DMS79 (cell line): ENCODE measurements at places on chromosomes 3 and 15.

GRCh38 chr15:31255732-31256377 lies 70.8 kb upstream of the KLF13 start:
- no peak for DNase-seq

- no peak for DNase-seq
These were observed 439.2 kb downstream of the MCTP2 start for GRCh38 chr15:94670438-94671034.

DNA sequence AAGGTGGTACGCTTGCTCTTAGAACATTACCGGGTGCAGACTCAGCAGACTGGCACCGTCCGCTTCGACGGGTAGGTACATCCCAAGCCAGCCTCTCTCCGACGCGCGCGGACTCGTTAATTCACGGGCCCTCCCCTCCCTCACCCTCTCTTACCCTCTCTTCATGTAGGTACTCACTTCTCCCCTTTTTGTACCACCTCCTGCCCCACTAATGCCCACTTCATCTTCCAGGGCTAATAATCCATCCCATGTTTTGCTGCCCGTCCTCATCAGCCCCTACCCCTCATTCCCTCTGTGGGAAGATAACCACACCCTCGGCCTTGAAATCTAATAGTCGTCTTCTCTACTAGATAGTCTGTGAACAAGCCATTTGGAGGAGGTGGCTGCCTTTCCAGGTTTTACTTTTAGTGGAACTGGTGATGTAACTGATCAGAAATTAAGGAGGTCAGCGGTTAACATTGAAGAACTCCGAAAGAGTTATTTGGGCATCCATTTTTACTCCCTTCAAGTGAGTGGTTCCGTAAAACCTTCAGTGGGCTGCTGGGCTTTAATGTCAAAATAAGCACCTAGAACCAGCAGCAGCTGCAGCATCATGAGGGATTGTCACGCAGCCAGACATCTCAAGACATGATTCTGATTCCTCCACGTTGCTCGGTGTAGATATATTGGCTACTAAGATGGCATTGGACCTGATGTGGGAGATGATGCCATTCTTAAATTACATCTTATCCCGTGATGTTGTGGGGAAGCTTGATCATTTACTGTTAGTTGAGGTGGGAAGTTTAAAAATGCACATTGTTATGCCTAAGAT lies 1.3 kb downstream of the FEM1B start:
- DNase-seq = no peak

DNA sequence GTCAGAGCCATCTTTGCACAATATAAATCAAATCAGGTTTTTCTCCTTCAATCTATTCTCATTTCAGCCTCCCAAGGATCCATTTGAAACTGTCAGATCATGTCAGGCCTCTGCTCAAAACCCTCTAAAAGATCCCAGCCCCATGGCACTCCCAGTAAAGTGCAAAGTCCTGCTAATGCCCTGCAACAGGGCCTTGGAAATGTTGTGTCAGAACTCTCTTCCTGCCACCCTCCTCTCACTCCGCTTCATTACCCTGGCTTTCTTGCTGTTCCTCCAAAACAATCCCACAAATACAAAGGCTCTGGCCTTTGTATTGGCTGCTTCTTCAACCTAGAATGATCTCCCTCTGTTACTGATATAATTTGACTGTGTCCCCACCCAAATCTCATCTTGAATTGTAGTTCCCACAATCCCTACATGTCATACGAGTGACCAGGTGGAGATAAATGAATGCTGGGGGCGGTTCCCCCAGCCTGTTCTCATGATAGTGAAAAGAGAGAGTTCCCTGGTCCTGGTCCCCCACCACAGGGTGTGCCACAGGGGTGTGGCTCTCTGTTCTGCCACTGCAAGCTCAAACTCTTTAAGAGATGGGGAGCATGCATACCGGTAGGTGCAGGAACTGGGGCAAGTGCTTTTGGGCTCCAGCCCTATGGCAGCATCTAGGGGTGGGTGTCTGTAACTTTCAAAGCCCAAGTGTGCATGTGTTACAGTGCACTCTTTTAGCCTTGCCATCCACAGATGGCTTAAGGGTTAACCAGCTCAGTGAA lies 22.9 kb upstream of the TRA2B start:
- no peak for DNase-seq

DNA sequence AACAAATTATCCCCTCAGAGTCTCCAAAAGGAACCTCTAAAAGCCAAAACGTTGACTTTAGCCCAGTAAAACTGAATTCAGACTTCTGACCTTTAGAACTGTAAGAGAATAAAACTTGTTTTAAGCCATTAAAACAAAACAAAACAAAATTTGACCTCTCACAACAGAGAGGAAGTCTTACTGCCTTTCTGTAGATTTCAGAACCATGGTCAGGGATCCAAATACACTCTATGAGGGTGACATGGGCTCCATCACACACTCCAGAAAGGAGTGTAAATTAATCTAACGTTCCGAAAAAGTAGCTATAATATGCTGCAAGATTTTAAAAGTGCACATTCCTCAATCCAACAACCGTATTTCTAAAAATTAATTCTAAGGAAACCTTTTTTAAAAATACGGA lies 19.2 kb upstream of the RPL14 start:
- DNase-seq = no peak
